ENCODE measurements at places on chromosomes 7 and 10.
A peak's percentile ranks its signal among the peaks of the same experiment; 100 is the strongest.

- no peak for ATAC-seq
Measured at GRCh38 chr10:98457721-98458120, 11.0 kb upstream of the HPS1 start.

DNA sequence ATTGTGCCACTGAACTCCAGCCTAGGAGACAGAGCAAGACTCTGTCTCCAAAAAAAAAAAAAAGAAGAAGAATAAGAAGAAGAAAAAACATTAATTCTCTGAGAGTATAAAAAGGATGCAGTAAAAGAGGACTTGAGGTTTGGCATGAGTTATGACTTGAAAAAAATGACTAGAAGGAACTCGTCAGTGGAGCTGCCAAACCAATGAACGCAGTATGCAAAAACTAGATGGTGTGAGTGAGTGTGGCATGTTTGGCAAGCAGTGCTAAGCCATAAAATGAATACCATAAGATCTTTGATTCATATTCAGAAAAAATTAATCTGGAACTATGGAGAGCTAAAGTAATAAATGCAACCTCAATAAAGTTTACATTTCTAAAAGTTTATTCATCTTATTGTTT lies 68.6 kb upstream of the MEOX2 start:
- no peak for ATAC-seq

DNA sequence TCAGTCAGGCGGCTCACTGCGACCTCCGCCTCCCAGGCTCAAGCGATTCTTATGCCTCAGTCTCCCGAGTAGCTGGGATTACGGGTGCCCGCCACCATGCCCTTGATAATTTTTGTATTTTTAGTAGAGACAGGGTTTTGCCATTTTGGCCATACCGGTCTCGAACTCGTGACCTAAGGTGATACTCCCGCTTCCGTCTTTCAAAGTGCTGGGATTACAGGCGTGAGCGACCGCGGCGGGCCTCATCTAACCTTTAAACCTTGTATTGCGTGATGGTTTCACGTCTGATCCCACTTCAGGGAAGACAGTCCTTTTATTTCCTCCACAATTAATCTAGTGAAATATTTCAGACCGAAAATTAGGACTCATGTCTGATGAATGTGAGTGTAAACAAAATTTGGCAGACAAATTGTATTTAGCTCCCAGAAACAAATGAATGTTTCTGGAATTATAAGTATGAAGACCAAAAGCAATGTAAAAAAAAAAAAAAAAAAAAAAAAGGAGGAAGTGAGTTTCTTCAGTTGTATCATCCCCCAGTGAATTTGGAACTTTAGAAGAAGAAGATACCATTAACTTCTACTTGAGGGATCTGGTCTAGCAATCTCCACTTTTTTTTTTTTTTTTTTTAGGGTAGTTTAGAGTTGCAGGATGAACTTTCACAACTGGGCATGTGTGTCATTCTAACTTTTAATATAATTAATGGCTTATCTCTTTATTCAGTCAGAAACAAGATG lies 1.6 kb downstream of the NUP42 start:
- no peak for ATAC-seq

DNA sequence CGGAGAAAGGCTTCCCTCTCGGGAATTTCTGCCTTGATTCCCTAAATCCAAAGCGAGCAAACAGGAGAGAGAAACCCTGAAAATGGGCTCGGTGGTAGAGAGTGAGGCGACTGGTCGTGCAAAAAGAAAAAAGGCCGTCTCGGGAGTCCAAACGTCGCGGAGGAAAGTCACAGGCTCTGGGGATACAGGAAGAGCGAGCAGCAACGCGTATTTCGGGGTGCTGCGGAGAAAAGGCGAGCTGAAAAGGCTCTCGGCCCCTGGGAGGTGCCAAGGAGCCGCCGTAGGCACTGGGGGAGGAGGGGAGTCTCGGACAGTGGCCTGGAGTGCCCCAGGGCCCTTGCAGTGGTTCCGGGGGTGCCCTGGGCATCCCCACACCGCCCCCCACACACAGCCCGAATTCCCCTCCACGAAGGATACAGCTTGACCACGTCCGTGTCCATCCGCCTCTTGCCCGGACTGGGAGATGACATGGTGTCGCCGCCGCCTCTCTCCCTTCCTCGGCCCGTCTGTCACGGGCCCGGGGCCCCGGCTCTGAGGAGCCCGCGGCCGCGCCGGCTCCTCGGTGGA lies 591 bp downstream of the UBE2H start:
- peak; percentile 40 for ATAC-seq

- ATAC-seq: no peak
Measured at GRCh38 chr10:114379631-114380041, 24.7 kb downstream of the AFAP1L2 start.

GRCh38 chr10:43362191-43362839 lies 9.1 kb upstream of the FXYD4 start:
- peak; percentile 98 for ATAC-seq

DNA sequence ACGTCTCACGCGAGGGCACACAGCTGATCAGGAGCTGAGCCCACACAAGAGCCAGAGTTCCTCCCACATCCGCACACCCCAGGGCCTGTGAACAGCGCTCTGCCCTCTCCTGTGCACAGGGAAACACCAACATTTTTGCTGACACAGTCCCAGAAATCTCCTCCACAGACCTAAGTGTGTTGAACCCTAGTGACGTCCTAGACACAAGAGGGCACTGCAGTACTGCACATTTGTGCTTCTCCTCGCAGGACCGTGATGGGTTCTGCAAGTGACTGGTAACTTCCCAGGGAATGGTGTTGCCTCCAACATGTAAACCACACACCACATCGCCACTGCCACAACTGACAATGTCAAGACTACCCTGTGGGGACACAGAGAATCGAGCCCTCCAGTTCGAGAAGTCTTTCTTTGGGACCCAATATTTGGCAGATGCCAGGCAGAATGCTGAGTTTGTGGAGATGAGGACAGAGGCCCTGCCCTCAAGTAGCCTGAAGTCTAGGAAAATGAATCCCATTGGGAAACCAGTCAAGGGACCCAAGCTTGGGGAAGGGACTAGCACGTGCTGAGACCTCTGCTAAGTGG lies 170.3 kb downstream of the PAXIP1 start:
- no peak for ATAC-seq

- no peak for ATAC-seq
Measured at GRCh38 chr7:101950450-101951119, 133.2 kb downstream of the CUX1 start.

DNA sequence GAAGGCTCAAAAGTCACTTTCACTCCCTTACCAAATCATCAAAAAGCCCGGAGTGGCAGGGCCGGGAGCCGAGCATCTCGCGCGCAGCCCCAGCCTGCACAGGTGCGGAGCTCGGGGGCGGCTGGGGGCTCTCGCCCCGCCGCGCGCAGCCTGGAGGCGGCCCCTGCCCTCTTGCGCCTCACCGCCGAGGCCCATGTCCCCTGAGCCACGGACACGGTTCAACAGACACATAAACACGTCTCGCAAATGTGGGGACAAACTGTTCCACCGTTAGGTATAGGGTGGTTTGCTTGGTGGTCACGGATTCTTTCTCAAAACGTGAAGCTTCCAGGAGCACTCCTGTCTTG lies 700 bp downstream of the GSAP start:
- peak; percentile 83 for ATAC-seq

GRCh38 chr7:126856691-126857291 lies 395.9 kb downstream of the GRM8 start:
- ATAC-seq: no peak

DNA sequence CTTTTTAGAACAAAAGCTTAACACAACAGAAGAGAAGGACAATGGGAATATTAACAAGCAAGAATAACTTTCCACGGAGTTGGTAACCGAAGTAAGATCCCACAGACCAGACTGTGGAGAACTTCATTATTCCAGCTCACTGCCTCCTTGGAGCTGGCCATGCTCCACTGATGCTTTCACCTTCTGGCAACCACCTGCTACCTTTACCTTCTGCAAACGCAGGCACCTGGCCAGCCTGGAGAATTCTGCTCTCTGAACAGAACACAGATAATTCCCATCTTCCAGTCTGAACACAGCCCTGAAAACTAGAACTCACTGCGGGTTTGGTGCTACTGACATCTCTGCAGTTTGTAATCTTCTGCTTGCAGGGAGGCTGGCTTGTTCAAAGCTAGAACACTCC lies 66.5 kb downstream of the JAZF1 start:
- ATAC-seq: no peak

- ATAC-seq: no peak
Measured at GRCh38 chr10:86652361-86653202, 1.8 kb upstream of the OPN4 start.

DNA sequence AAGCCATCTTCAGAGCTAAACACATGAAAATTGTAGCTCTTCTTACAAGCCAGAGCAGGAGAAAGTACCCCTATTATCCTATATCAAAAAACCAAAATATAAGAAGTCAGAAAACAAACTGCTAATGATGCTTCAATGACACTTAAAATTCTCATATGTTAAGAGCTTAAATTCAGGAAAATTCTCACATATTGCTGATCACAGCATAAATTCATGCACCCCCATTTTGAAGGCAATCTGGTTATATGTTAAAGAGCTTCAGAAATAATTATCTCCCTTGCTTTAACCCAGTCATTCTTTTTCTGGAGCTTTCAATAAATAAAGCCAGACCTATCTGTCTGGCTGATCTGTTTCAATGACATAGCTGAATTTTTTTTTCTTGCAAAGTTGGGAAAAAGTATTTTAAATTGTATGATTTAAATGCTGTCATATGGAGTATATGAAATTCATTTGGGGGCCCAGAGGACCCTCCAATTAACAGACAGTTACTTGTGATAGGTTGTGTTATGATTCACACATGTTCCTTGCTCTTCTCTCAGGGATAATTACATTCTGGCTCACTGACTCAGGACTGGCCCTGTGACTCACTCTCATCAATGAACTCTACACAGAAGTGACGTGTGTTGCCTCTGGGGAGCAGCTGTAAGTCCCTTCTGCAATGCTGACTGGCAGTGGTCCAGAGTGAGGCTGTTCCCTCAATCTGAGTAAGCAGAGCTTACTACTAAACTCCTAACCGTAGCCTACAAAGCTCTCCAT lies 85.2 kb downstream of the HGF start:
- peak; percentile 57 for ATAC-seq

DNA sequence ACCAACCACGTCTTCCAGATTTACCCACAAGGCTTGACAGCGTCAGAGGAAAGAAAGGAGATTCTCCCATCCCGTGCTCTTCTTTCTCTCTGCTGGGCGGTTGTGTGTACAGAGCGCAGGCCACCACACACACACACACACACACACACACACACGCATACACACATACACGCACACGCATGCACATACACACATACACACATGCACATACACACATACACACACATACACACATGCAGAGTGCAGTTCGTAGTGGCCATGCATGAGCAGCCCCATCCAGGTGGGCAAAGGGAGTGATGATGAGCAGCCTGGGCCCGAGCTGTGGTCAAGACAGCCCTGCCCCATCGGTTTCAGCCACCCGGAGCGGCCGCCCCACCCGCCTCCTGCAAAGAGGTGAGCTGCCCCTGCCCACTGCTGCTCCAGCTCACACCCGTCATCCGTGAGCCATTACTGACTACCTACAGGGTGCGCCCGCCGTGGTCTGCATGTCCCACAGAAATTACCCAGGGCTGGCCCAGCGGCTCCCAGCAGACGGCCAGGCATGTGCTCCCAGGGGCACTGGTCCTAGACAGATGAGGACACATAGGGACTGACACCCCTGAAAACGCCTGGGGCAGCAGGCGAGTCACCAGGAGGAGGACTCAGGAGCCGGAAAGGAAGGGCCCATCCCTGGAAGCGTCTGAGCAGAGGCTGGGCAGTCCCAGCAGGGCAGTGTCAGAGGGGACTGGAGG lies 69.6 kb downstream of the ASB13 start:
- ATAC-seq: no peak

DNA sequence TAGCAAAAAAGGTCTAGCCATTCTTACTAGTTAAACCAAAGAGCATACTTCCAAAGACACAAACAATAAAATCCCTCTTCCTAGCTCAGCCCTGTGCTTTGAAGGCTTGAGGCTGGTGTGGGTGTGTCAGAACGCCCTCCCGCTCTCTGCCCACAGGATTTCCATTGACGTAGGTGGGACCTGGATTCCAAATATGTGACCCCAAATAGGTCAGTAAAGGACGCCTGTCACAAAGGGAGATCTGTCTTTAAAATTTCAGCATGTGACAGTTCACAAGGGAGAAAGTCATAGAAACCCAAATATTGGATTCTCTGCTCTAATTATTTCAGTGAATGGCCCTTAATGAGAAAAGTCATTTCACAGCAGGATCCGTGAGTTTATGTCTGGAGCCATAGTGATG lies 39.9 kb upstream of the LYZL1 start:
- ATAC-seq: no peak

DNA sequence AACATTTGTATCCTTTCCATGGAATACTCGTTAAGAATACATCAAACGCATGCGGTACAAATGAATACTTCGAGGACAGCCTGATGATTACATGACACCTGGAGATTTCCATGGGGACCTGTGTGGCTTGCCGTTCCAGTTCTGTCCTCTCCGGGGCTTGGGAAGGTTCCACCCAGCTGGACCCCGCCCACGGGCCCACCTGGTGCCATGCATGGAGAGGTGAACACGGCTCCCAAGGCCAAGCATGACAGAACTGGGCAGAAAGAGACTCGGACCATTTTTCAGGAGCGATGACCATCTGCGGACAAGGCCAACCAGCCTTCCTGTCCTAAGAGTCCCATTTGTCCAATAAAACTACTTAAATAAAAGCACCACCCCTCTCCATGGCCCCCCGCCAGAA lies 80.1 kb downstream of the TEX36 start:
- no peak for ATAC-seq

- no peak for ATAC-seq
Measured at GRCh38 chr7:114921631-114922025, 266 bp upstream of the MDFIC start.

DNA sequence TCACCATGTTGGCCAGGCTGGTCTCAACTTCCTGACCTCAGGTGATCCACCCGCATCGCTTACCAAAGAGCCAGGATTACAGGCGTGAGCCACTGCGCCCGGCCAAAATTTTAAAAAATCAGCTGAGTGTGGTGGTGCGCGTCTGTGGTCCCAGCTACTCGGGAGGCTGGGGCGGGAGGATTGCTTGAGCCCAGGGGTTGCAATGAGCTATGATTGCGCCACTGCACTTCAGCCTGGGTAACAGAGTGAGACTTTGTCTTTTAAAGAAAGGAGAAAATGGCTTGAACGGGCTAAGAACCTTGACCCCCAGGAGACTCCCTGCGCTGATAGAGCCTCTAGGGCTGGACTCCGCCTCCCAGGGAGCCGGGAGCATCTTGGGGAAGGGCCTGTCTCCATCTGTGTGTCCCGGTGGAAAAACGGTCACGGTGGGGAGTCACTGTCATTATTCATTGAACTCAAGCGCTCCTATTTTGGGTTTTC lies 760 bp upstream of the KCTD7 start:
- no peak for ATAC-seq

- ATAC-seq: peak; percentile 64
Measured at GRCh38 chr7:128030654-128031611, at the start of gene LRRC4. TSS of gene LRRC4 (minus strand) at chr7:128031437. CDS start at chr7:128030640, 797 bp downstream.
